ENCODE measurements at places on chromosomes 5 and 9.
A peak's percentile ranks its signal among the peaks of the same experiment; 100 is the strongest.

DNA sequence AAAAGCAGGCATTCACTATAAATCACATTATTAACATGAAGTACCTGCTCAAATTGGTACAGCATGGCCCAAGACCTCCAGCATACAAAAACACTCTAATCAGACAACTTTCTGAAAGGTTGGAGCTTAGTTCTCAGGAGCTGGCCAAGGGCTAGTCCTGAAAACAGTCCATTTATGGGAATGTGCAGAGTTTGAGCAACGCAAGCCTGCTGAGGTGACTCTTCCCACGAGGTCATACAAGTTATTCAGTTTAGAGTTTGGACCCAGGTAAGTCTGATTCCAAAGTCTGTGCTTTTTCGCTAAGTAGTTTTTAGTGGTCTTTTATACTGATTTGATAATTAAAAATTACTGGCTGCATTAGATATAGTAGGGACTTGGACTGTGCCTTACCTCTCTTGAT is 52.6 kb downstream of the AP3S1 start:
- no peak for DNase-seq

GRCh38 chr5:43073597-43074546 is 33.8 kb upstream of the ANXA2R start:
- DNase-seq: peak; percentile 59

DNA sequence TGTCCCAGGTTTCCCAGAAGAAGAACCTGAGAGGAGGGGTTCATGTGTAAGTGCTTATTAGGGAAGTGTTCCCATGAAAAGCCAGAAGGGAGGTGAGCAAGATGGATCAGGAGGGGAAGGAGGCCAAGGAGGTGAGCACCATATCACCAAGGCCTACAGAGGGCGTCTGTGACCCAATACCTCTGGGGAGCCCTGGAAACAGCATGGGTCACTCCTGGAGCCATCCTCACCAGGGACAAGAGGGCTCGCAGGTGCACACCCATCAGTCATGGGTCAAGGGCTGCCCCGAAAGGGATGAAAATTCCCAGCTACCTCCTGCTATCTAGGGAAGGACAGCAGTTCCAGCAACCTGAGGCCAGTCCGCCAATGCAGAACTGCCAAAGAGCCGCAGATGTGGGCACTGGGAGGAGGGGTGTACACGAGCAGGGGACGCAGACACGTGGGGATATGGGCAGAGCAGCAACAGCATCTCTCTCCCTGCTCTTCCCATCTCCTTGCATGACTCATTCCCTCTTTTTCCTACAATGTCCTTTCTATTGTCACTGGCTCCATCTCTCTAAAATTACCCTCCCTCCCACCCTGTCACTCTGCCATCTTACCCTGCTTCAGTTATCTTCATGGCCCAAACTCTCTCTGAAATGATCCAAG is 167.6 kb upstream of the FSTL4 start:
- no peak for DNase-seq

GRCh38 chr5:7805379-7805778 is 45.6 kb downstream of the CFAP90 start:
- no peak for DNase-seq

- no peak for DNase-seq
These were observed 264.8 kb downstream of the CSNK1G3 start for GRCh38 chr5:123776761-123777160.
